ENCODE measurements at places on chromosomes 6 and 20.

DNA sequence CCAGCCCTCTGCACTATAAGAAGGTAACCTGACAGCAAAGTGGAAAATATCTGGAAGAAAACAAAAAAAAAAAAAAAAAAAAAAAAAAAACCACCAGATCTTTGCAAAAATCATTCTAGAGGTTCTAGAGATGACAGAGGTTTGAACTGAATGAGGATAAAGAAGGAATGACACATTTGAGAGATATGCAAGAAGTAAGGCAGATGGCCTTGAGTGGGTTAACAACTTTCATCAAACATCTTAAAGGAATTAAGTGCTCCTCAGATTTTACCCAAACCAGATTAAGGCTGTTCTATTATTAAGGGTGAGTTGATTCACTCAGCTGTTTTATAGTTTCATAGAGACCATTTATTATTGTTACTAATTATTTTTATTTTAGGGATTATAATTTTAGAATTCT, 62.0 kb downstream of the RSPO3 start:
- DNase-seq = no peak

DNA sequence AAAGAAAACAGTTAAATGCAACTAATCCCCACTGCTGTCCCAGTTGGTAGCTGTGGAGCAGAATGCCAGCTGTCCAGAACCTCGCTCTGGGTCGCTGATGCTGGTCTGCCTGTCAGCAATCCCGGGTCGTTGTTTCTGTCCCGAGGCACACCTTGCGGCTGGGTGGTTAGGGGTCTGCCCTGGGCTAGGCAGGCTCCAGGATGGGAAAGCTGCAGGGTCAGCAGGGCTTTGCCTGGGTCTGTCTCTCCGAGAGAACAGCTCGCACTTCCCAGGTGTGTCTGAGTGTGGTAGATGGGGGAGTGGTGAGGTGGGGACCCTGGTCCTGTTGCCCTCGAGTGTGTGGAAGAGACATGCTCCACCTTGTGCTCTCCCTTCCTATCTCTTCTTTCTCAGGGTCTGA, 261.2 kb downstream of the CLIC5 start:
- no peak for DNase-seq

- DNase-seq = no peak
Observed at GRCh38 chr6:165227644-165228329, 81.6 kb downstream of the C6orf118 start.

DNA sequence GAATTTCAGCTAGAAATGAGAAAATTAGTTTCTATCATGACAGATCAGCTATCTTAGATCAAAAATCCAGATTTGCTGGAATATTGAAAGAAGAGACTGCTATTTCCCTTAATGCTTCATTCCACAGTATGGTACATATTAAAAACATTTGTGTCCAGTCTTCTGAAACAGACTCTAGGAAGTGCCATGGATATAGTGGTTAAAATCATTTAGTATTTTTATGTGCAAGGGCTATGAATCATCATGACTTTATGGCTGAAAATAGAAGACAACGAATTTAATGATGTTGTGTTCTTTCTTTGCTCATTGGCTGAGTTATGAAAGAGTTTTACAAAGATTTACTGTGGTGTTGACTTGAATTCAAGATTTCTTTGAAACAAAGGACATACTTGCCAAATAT, 146.6 kb downstream of the ANKRD60 start:
- DNase-seq = no peak

DNA sequence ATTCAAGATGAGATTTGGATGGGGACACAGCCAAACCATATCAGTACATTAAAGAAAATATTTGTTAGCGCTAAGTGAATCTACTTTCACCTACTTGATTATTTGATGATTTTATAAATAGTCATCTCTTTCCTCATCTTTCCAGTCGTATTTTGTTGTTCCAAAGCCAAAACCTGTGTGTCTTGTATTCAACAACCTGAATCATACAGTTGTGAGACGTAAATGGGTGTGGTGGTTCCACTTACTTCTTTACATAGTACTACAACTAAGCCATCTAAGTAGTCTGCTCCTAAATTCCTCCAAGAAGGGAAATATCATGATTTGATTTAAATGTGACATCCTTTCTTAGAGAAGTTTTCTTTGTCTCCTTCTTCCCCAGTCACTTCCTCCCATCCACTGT, 132.8 kb downstream of the ESR1 start:
- DNase-seq = no peak

- DNase-seq = no peak
Observed at GRCh38 chr6:135170849-135171248, 10.3 kb upstream of the MYB start.

Data from right lobe of liver (tissue), 6 donors.